ENCODE measurements at places on chromosomes 16 and 17.

GRCh38 chr16:65294165-65294564, 172.3 kb upstream of the CDH11 start:
- DNase-seq, result no peak

- DNase-seq, result no peak
Measured at GRCh38 chr17:56317351-56318208, 164.3 kb downstream of the ANKFN1 start.

DNA sequence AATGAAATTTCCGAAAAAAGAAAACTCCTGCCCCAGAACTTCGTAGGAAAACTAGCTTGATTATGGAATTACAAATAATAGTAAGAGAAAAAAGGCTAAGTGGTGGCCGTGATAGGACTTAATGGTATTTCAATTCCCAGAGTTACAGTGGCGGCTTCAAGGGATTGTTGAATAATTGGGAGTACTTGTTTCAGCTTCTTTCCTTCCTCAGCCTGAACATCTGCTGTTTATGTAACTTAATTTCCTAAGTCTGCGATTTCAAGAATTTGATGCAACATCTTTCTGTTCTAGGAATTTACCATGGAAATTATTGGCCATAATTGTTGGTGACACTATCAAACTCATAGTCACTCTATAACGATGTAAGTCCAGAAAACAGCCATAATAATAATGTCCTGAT, 684 bp upstream of the APPBP2 start:
- peak; percentile 25 for DNase-seq

DNA sequence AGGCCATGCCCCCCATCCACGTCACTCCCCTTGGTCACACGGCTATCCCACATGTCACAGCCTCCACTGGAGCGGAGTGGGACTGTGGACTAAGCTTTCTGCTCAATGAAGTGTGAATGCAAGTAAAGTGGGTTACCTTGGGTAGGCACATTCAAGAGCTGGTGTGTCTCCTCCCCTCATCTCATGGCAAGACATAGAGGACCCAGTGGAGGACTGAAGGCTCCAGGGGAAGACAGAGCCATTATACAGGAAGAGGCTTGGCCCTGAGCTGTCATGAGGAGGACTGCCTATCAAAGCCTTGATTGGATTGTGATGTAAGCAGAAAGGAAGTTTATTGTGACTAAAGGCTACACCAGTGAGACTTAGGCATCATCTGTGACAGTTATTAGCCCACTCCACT, 129.2 kb upstream of the CCL2 start:
- DNase-seq, result no peak

DNA sequence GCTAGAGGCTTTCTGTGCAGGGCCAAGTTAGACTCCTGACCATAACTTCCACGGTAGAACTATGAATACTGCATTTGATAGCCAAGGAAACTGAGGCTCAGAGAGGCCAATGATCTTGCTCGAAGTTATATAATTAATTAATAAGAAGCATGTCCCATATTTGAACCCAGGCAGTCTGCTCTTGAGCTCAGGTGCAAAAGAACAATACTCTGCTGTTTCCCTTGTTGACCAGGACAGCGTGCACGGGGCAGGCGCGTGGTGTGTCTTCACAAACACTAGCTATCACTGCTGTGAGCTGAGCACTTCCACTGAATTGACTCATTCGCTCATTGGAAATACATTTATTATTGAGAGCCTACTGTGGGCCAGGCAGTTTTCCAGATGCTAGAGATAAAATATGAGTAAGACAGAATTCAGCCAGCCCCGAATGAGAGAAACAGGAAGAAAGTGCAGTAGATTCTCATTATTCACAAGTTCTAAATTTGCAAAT, 1.6 kb downstream of the CHD9 start:
- no peak for DNase-seq

GRCh38 chr16:85906349-85906748, 7.4 kb downstream of the IRF8 start:
- DNase-seq, result no peak

- peak; percentile 29 for DNase-seq
Measured at GRCh38 chr17:67289181-67289876, 44.3 kb upstream of the HELZ start.
